ENCODE measurements at places on chromosomes 1 and 21.

DNA sequence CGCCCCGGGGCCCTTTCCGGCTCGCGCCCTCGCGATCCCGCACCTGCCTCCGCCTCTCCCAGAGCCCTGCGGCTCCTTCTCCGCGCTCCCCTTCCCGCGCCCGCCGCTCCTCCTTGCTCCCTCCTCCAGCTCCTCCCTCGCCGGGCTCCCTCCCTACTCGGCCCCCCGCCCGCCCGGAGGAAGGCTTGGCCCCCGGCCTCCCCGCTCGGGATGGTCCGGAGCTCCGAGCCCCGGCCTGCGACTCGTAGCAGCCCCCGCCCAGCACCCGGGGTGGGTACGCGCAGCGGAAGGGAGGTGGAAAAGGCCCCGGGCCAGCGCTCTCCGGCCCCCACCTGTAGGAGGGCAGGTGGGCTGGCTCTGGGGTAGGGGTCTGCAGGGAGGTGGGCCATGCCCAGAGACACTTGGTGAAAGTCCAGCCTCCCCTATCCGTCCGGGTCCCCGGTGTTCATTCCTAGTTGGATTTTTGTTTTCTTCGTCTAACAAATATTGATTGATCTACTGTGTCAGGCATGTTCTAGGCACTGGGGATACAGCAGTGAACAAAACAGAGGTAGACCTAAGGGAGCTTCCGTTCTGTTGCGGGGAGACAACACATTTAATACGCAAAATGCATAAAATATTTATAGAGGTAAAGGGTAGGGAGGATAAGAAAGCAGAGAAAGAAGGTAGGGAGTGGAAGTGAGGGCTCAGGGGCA lies at the start of gene HTR1D:
HTR1D (minus strand) TSS at position 82 of the 695 bp plus-strand sequence. CDS start 23,283 bp downstream, outside the sequence.
- no peak for DNase-seq

- no peak for DNase-seq
These were observed 308.5 kb downstream of the LTN1 start for GRCh38 chr21:28683982-28684752.

GRCh38 chr1:168767894-168768584 lies 39.0 kb upstream of the DPT start:
- no peak for DNase-seq

DNA sequence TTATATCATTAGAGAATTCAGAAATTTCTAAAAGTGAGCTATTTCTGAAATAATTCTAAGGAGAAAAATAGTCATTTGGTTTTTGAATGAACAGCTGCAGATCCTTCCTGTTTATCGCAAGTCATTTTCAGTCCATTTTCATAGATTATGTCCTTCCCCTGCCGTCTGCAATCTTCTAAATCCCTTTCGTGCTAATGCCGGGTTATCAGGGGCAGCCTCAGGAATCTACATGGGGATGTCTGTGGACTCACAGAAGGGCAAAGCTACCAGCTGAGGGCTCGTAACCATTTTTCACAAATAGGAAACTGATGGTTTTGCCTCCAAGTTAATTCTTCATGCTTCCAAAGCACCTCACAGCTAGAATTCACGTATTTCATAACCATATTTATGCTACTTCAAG lies 23.0 kb downstream of the RCAN3 start:
- no peak for DNase-seq

DNA sequence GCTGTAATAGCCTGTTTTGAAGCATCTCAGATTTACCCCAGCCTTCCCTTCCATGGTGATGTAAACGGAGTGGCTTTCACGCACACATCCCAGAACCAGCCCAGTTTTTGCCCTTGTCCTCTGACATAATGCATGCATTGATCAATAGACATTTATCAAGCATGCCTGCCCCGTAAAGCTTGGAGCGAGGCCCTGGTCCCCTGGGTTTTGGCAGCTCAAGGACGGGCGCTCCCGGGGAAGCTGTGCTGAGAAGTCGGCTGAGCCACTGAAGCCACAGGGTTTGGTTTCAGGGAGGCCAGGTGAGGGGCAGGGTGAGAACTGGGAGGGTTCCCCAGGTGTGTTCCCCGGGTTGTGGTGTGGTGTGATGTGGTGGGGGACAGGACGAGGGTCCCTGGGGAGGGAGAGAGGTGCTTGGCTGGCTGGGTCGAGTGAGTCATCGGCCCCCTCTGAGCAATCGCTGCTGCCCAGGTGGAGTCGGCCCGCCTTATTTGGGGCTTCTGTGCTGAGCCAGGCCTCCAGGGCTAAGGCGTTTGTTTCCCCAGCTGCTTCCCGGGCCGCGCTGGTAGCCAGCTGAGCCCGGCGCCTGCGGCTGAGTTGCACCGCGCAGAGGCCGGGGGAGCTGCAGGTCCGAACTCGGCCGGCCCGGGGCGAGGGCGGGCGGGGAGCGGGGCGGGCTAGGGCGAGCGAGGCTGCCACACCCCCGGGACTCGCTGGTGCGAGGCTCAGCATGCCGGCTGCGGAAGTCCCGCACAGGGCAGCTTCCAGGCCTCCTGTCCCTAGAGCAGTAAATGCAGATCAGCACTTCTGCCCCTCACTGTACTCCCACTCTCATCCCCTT lies 23.6 kb downstream of the ATP2B4 start:
- peak; percentile 42 for DNase-seq

DNA sequence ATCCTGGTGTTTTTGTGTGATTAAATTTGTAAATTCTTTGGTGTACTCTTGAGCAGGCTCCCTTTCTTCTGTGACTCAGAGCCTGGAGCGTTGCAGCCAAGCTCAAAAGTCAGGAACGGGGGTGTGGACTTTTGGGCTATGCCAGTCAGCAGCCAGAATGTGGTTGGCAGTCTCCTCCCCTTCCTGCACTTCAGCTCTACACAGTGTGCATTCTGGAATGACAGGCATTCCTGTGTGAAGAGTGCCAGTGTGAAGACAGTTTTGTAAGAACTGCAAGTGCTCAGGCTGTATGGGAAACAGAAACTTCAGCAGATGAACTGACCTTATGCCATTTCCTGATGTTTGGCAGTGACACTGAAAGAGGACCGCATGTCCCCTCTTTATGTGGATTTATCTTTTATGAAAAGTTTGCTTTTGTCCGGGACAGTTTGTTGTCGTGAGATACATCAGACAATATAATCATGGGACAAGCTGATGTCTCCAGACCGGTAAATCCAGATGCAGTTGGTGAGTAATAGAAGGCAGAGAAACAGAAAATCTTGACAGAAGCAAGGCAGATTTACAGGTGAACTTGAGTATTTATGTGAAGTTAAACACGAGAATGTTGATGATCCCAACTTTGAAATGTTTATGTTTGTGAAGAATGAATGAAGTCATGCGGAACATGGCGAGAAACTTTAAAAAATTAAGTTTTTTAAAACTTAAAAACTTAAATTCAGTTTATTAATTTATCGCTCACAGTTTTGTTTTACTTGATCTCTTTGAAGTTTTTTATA lies 67.7 kb upstream of the RCC1 start:
- no peak for DNase-seq

DNA sequence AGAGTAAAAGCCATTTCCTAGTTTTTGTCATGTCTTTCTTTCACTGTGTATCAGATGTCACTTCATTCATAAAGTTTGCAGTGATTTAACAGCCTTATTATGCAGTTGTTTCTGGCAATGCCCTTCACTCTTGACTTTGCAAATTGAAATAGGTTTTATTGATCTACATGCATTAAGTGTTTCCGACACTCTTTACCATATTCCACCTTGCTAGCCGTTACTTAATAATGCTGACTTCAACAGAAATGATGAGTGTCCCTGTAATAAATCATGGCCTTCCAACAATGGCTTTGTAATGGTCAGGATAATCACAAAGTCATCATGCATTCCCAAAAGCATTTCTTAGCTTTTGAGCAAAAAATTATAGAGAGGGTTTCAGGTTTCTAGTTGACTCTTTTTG lies 236.8 kb upstream of the FMN2 start:
- DNase-seq, result no peak

DNA sequence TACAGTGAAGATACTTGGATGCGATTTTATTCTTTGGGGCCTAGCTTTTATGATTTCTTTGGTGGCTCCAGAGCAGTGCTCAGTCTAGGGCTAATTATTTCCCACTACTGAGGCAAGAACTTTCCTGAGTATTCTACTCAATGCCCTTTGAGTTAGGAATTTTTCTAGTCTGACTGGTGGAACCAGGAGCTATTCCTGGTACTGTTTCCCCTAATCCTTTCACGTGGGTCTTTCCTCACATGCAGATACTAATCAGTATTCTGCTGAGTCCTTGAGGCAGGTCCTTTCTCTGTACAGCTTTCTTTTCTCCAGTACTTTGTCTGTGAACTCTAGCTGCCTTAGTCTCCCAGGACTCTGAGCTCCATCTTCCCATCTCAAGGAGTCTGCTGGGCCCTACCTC lies 76.7 kb downstream of the TRIM11 start:
- DNase-seq, result no peak

DNA sequence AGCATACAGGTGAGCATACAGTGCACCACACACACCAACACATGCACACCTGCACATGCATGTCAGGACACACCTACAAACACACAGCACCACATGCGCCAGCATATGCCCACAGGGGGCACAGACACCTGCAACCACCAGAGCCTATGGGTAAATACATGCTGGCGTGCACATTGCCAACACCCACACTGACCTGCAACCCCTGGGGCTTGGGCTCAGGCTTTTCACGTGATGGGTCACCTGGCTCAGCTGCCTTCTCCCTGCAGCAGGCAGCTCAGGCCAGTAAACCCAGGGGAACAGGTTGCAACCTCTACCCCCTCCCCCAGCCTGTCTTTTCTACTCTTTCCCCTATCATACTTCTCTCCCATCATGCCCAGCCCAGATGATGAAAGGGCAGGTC lies 8.1 kb downstream of the CD247 start:
- DNase-seq, result no peak

- no peak for DNase-seq
These were observed 25.3 kb downstream of the YARS1 start for GRCh38 chr1:32791881-32792280.

DNA sequence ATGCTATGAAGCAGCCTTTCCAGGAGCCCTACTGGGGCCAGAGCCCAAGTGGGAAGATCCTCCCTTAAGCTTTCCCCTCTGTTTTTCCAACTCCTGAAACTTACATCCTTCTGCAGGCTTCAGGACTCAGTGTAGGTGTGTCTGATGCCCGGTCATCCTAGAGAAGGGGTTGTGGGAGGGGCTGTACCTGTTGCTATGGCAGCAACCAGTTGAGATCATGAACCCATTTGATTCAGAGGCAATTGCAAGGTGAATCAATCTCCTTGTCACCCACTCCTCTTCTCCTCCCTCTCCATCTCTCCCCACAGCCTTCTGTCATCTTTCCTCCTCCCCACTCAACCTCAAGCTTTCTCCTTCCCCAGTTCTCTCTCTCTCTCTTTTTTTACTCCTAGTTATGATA lies 151.8 kb downstream of the CACNA1E start:
- no peak for DNase-seq

GRCh38 chr1:186102107-186102506 lies 272.9 kb downstream of the TPR start:
- DNase-seq, result no peak

- DNase-seq, result no peak
These were observed 4.2 kb downstream of the CLIC6 start for GRCh38 chr21:34673006-34673405.

- no peak for DNase-seq
These were observed 44.5 kb upstream of the DISP3 start for GRCh38 chr1:11434501-11434900.

DNA sequence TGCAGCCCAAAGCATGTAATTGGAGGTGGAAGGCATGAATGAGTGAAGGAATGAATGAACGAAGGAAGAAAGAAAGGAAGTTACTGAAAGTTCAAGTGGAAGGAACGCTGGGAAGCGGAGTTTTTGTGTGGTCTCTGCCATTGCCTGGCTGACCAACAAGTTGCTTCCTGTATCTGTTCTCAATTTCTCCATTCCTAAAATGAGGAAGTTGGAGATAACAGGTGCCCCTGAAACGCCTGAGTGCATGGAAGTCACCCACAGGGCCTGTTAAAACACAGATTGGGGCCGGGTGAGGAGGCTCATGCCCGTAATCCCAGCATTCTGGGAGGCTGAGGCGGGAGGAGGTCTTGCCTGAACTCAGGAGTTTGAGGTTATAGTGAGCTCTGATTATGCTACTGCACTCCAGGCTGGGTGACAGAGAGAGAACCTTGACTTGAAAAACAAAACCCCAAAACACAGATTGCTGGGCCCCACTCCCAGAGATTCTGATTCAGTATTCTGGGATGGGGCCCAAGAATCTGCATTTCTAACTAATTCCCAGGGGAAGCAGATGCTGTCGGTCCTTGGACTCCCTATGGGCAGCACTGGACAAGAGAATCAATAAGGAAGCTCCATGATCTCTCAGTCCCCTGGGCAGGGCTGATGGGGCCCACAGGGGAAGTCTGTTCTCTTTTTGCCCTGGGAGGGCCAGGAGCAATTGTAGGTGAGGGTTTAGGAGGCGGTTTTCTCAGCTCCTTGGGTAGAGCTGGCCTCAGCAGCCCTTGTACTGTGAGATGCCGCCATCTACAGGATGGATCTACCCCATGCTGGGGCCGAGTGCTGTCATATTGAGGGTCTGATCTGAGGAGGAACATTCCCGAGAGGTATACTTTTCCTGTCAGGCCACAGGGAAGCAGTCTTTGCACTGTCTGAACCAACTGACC lies 3.3 kb upstream of the CNR2 start:
- no peak for DNase-seq

- no peak for DNase-seq
These were observed 19.5 kb downstream of the LUZP1 start for GRCh38 chr1:23149114-23149513.

DNA sequence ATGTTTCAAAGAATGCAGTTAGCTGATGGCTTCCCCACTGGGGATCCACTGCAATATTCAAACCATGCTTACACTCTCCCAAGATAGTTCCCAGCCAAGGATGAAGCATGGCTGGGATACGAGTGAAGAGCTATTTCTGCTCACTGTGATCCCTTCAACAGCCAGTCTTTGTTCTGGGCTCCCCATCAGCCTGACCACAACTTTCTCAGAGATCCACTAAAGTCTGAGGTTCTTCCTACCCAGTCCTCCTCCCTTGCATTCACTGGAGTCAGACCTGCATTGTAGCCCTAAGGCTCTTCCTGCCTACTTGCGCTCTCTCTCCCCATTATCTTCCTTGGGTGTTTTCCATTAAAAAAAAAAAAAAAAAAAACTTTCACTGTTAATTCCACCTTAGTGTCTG lies 101.4 kb downstream of the TTLL7 start:
- DNase-seq, result no peak

DNA sequence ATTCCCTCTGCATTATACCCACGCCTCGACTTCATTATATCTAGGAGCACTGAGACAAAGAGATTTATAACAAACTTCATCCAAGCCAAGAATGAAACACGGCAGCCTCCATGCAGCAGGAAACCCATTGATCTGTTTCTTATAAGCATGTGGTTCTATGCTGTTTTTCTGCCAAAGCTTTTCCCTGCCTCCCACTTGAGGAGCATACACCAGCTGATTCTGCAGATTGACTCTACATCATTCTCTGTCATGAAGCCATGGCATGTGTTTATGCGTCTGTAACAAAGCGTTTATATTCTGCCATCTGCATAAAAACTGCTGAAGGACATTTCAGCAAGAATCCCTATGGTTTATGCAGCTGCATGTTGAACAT lies 102.0 kb downstream of the CYYR1 start:
- no peak for DNase-seq

DNA sequence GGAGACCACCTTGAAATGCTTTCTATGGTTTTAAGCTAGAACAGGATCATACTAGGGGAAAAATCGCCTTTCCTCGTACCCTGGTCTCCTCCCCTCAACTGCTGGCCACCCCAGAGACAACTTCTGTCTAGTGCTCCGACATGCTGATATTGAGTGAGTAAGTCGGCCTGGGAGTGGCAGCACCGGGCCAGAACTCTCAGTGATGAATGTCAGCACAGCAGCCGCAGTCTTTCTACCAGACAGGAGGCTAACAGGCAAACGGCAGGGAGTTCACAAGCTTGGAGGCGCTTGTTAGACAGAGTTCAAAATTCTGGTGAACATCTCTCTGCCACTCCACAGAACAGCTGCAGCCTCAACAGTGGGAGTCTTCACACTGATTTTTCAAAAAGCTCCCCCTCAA lies 716.9 kb downstream of the ADGRL2 start:
- DNase-seq, result no peak

Data from stimulated activated CD4-positive, alpha-beta T cell treated with anti-CD3 and anti-CD28 coated beads, Interleukin-1b, Interleukin-23, amount 100 ng/mL, for 1 hour (primary cell).